Stimulated activated CD4-positive, alpha-beta T cell treated with anti-CD3 and anti-CD28 coated beads, Interleukin-15, amount 100 ng/mL, for 1 hour (primary cell): ENCODE measurements at places on chromosomes 4 and X.

- DNase-seq = no peak
Observed at GRCh38 chr4:24881508-24882196, 31.2 kb downstream of the CCDC149 start.

DNA sequence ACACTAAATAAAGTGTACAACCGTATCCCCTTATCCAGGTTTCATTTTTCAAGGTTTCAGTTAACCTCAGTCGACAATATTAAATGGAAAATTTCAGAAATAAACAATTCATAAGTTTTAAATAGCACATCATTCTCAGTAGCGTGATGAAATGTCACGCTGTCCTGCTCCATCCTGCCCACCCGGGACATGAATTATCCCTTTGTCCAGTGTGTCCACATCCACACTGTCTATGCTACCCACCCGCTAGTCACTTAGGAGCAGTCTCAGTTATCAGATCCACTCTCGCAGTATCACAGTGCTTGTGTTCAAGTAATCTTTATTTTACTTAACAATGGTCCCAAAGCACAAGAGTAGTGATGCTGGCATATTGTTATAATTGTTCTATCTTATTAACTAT is 54.7 kb downstream of the FRYL start:
- no peak for DNase-seq

- DNase-seq = no peak
Observed at GRCh38 chrX:750263-750662, 119.7 kb downstream of the SHOX start.

GRCh38 chr4:154186035-154186434 is 305.6 kb downstream of the DCHS2 start:
- no peak for DNase-seq

DNA sequence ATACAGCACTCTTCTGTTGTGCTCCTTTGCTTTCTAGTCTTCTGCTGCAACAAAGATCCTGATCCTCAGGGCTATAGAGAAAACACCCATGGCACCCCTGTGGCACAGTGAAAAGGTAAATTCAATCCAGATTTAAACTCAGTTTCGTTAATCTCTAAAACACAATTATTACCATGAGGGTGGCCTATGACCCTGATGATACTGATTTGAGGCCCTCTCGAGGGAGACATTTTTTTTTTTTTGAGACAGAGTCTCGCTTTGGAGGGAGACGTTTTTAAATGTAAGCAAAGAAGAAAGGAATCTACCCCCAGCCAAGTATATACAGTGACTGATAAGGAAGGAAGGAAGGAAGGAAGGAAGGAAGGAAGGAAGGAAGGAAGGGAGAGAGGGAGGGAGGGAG is 967.8 kb upstream of the DIAPH2 start:
- DNase-seq = no peak

- no peak for DNase-seq
Observed at GRCh38 chr4:119032921-119033685, 102.5 kb upstream of the MYOZ2 start.

- no peak for DNase-seq
Observed at GRCh38 chr4:3707423-3708102, 58.6 kb upstream of the ADRA2C start.

GRCh38 chr4:78542373-78542772 is 9.2 kb upstream of the ANXA3 start:
- DNase-seq = no peak

GRCh38 chr4:104502471-104502870 is 7.8 kb upstream of the CXXC4 start:
- no peak for DNase-seq

GRCh38 chrX:153685156-153685536 is 2.6 kb upstream of the SLC6A8 start:
- no peak for DNase-seq

GRCh38 chr4:169142391-169142790 is 128.4 kb downstream of the SH3RF1 start:
- no peak for DNase-seq
